ENCODE measurements at places on chromosomes 11 and 22.

- DNase-seq: no peak
Measured at GRCh38 chr11:110908401-110909105, 196.3 kb upstream of the ARHGAP20 start.

DNA sequence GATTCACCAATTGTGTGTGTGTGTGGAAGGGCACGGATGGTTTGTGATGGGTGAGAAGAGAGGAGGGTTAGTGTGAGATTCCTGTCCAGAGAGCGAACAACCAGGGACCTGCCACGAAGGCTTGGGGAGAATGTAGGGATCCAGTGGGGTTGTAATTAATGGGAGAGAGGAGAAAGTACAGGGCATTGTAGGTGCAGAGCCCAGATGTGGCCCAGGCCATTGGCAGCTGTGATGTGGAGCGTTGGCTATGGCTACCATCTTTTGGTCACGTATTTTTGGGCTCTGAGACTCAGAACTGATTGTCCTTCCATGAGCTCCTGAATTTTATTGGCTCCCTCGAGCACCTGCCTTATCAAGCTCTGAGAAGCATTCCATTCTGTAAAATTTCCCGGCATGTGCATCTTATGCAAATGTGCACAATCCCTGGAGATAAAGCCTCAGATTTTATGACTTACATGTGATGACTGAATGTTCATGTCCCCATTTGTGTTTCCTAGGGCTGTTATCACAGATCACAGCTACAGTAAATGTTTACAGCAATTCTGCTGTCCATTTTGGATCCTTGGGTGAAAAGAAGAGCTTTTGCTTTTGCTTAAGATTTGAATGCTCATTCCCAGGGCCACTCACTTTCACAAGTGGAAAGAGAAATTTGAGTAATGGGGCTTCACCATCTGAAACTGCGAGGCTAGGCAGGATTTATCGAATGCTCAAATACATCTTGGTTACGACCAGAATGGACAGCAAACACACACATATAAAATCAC is 33.1 kb downstream of the SLC5A1 start:
- no peak for DNase-seq

DNA sequence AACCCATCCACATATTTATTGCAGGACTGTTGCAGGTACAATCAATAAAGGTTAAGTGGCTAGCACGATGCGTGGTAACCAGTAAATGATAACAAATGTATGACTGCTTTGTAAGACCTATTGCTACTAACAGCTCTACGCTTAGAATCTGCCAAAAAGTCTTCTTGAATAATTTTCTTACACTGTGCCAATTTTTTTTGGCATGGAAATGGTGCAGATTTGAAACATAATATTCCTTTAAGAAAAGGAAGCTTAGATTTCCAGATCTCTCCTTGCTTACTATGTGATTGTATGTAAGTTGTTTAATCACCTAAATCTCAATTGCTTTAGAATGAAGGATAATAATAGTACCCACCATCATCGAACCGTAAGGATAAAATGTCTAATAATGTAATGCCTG is 192.0 kb downstream of the LRRC4C start:
- DNase-seq: no peak

- DNase-seq: no peak
Measured at GRCh38 chr22:48631288-48631863, 1196.3 kb downstream of the BRD1 start.

DNA sequence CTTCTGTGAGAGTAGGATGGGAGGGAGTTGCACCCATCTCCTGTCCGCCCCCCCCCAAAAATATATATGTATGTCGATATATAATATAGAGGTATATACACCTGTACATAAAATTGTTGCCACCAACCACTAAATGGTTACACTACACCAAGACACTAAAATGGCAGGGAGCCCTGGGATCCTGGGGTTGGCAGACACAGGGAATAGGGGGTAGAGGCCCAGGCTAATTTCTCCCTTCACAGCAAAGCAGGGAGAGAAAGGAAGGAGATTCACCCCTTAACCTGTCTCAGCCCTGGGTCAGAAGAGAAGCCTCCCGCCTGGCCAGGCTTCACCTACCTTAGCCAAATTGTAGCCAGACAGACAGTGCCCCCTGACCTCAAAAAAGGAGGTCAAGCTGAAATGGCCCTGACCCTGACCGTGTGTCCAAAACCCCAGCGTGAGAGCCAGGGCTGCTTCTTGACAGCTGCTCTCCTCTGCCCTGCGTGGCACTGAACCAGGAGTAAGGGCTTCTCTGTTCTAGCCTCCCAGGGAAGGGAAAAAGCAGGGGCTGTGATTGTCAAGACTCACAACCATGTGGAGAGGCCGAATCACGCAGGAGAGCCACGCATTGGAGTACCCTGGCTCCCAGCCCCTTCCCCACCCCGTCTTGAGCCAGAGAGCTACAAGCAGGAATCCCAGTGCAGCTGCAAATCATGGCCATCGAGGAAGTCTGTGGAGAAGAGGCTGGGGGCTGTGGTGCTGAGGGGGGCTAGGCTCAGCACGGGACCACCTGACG is 40.5 kb downstream of the SGSM3 start:
- no peak for DNase-seq

DNA sequence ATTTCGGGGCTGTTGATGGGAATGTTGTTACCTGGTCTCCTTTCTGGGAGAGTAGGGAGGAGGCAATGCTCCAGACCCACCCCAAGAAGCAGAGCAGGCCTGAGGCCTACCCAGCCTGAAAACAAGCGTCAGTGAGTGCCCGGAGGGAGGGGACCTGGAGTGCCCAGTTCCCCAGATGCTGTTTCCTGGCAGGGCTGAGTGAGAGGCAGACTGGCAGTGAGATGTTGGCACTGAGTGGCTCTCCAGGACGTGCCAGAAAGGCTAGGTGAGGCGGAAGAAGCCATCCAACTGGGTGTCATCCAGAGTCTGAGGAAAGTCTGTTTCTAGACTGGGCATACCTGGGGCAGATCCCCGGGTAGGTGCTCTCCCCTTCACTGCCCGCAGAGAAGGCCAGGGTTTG is 1.3 kb downstream of the POU2F3 start:
- no peak for DNase-seq

DNA sequence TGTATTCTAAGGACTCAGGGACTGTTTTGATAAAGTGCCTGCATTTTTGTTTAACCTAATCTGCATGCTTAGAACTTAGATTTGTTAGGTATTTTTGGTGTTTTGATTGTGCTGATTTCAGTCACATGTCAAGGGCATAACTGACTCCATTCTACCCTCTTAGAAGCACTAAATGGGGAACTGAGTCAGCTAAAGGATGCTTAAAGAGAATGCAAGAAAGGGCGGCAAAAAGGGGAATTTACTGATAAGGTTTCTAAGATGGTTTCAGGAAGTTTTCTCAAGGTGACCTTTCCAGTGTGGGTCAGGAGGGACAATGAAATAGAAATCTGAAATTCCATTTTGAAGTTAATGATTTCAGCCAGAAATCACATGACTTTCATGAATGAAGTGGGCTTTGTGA is 43.0 kb downstream of the MMP20 start:
- no peak for DNase-seq

- no peak for DNase-seq
Measured at GRCh38 chr11:1839204-1839923, 583 bp downstream of the TNNI2 start.
